ENCODE measurements at places on chromosomes 1 and 21.

- DNase-seq = no peak
Measured at GRCh38 chr1:216350186-216350585, 73.1 kb downstream of the USH2A start.

DNA sequence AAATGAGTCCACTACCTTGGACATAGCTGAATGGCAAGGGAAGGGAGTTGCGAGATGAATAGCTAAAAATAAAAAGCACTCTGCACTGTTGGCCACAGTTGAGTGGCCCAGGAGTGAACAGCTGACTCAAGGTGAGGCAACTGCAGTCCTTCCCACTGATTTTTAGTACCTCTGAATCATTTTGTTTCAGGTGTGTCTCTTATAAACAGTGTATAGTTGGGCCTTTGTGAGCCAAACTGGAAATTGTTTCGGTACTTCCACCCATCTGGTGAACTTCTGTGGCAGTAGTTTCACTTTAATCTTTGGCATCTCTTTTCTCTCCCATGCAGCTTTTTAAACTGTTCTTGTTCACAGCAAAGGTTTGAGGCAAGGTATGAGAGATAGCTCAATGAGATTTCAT, 122.7 kb downstream of the VAV3 start:
- DNase-seq = no peak

DNA sequence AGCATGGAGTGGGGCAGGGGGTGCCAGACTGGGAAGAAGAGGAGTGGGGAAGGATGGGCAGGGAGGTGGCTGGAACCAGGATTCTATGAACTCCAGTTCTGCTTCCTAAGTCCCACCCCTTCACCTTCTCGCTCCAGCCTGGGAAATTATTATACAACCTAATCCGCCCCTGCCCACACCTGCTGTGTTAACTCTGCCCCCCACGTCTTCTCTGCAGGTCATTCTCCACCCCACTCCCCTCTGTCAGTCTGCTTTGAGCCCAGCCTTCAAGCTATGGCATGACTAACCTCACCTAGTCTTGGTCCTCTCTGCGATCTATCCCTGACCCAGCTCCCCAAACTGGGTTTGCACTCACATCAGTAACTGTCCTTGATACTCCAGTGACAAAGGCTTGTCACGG, 46.0 kb upstream of the GOLT1A start:
- no peak for DNase-seq

- DNase-seq = peak; percentile 11
Measured at GRCh38 chr1:221478050-221478949, 263.6 kb downstream of the DUSP10 start.

- DNase-seq = no peak
Measured at GRCh38 chr1:182917378-182917777, 35.6 kb downstream of the SHCBP1L start.

GRCh38 chr21:27545754-27546349, 579.0 kb upstream of the ADAMTS5 start:
- DNase-seq = no peak

DNA sequence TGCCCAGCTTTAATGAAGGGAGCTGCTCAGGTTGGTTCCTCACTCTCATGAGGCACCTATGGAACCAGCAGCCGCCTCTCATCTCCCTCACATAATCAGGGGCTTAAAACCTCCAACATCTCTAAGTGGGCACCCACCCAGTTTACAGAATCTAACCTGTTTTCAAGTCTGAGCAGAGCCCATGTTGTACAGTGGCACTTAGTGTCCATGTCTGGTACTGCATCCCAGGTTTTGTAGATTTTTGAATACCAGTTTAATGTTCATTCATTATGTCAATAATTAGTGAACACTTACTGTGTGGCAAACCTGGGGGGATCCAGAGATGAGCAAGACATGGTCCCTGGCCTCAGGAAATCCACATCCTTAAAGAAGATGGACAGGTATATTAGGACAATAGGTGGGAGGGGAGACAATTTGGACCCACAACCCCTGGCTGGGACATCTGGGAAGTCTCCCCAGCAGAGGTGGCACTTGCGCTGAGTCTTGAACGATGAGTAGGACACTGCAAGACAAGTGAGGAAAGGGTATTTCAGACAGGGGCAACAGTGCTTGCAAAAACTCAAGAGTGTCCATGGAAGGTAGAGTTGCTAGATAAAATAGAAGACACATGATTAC, 83.3 kb downstream of the LACTBL1 start:
- DNase-seq = peak; percentile 37

GRCh38 chr1:8431019-8431418, 113.1 kb downstream of the SLC45A1 start:
- DNase-seq = no peak

DNA sequence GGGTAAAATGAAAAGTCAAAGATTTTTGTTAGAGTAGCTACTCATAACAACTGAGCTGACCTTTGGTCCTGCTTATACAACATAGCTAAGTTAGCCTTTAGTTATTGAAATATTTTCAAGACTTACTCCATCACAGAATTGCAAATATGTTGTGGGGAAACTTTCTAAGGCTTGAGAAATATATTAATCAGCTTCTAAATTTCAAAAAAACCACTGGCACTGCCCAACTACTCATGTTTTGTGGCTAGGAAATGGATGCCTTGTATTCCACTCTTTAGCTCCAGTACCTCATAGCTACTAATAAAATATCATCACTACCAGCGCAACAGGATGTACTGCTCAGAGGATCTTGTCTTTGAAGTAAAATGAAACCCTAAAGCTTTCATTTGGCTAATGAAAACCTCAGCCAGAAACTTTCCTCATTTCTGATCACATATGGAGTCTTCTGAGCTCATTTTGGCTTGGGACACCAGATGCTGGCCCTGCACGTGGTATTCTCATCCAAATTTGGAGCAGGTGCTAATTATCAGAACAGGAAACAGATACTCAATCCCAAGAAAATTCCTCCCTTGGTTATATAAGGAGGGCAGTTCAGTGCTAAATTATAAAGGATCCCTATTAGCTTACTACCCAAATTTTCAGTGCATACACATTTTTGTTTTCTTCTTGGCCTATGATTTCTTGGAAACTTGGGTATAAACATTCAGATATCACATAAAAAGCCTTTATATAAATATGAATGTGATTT, 690.7 kb downstream of the ADGRL2 start:
- no peak for DNase-seq

GRCh38 chr1:179743679-179744400, 749 bp downstream of the FAM163A start:
- no peak for DNase-seq

DNA sequence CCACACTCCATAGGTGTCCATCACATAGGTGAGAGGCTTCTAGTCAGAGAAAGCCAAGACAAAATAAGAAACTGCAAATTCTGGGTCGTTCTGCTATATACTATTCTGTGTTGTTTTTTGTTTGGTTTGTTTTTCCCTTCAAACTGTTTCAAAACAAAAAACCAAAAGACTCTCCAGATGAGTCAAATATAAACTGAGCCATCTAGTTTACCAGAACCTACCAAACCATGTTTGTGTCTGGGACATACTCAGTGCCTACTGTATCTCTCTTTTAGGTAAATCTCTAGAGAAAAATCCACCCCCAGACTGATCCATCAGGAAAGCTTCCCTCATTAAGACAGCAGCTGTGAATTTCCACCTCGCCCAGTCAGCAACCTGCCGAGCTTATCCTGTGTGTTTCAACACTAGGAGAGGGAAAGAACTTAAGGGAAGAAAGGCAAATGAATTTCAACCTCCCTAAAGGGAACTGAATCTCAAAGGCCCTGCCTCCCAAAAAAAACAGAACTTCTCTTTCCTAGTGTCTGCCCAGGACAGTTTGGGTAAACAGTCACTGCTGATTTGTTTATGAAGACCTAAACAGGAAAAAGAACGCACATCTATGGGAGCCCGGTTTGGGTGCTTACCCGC, 17.2 kb downstream of the PPT1 start:
- DNase-seq = no peak

DNA sequence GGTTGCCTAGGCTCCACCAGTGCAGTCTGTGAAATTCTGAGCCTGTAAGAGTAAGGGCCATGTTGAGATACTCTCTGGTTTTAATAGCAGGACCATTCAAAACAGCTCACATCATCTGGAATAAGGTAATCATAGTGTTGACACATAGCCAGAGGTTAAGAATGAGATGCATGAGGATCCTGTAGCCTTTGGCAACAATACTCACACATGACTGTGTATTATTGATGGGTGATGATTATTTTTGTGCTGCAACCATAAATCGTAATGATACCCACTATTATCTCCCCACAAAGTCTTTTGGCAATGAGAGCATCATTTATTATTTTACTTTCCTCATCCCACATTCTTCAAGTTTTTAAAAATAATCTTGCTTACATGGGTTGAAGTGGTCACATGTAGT, 35.5 kb downstream of the KCNK2 start:
- no peak for DNase-seq

DNA sequence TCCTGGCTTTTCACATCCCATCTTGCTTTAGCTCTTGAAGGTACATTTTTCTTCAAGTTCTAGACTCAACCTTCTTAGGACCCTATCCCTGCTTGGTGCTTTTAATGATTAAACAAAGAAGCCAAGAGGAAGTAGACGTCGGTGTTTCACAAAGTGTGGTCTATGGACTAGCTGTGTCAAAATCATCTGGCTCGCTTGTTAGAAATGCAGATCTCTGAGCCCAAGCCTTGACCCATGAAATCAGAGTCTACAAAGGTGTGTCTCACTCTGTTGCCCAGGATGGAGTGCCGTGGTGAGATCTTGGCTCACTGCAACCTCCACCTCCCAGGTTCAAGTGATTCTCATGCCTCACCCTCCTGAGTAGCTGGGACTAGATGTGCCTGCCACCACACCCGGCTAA, 295.5 kb upstream of the KAZN start:
- no peak for DNase-seq

DNA sequence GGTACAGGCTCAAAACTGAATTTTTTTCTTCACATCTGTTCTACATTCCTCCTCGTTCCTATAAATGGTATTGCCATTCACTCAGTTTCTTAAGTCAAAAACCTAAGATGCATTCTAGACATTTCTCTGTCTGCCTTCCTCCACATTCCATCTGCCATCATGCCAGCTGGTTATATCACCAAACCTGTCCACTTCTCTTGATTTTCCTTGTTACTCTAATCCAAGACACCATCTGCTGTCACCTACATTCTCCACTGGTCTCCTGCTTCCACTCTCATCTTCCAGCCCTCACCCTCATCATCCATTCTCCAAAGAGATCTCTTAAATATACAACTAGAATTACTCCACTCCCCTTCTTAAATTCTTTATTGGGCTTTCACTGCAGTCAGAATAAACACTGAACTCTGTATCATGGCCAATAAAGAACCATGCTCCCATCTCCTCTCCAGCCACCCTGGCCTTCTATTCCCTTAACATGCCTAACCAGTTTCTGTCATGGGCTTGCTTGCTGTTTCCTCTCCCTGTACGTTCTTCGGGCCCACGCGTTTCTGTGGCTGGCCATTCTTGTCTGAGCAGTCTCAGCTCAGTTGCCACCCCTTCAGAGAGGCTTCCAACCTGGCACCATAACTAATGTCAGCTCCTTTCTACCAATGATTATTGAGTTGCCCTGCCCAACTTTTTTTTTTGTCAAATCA, 278.3 kb downstream of the ST6GALNAC3 start:
- DNase-seq = no peak

DNA sequence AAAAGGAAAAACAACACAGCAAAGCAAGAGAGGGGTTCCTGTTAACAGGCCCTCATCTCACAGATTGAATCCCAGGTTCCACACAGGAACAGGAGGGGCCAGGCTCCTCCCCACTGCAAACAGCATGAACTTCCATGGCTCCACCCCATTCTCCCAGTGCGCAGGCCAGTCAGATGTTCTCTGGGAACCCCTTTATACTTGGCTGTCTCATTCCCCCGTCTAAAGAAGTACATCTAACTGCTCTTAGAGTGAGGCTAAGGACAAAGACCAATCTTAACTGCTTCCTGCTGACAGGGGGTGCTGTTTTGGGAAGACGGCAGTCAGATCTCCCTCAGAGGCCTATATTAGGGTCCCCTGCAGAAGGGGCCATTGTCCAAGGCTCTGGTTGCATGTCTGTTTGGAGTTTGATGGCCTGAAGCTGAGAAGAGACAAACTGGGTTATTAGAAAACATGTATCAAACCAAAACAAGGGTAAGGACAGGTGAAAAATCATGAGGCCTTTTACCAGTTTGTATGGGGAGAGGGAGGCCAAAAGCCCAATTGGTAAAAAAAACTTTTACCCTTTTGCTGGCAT, 10.5 kb upstream of the NASP start:
- DNase-seq = no peak

DNA sequence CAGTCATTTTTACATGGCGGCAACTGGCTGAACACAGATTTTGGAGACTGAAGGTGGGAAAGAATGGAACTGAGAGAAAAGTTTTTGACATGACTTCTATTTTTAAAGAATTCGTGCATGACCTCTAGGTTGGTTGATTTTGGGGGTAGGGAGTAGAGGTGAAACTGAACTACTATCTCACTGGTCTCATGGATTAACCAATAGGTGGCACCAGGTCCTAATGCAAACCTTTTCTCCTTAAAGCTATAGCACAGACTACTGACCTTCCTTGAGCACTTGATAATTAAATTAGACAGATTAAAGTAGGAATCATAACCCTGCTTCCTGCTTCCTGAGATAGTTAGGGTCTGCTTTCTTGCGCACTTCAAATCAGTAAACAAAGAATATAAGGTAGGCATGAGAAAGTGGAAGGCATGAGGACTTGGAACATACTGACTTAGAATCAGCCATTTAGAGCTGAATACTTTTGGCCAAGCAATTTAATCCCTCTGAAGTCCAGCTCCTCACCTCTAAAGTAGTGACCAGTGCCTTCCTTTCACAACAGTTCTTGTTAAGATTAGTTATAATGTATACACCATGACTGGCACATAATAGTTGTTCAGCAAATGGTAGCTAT, 206.0 kb downstream of the CENPF start:
- peak; percentile 30 for DNase-seq

DNA sequence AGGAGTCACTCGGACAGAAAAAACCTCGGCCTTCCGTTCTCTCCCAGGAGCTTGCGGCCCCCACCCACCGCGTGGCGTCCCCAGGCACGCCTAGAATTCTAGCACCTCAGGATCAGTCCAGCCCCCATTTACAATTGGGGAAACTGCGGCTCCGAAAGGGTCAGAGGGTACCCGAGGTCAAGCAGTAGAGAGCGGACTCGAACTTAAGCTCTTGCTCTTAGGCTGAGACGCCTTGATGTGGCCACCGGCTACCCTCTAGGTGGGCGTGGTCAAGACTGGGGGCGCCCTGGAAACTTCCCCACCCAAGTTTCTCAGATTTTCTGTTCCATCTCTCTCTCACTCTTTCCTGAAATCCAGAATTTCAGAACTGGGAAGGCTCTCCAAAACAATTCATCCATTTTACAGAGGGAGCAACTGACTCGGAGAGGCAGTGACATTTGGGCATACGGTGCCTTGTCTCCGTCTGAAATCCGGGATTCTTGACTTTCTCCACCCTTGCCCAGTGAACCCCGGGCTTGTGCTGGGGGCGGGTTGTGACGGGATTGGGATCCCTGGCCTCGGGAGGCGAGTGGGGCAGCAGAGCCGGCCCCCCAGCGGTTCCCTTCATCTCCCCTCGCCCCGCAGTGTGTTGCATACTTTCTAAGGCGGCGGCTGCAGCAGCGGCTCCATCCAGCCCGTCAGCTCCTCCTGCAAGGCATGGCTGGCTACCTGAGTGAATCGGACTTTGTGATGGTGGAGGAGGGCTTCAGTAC, 777 bp downstream of the AZIN2 start:
- no peak for DNase-seq

- no peak for DNase-seq
Measured at GRCh38 chr21:35111321-35111930, 62.3 kb upstream of the RUNX1 start.
